ENCODE measurements at places on chromosomes 1 and 21.

- no peak for DNase-seq
Measured at GRCh38 chr1:62595647-62596046, 1.7 kb upstream of the ANGPTL3 start.

- DNase-seq: no peak
Measured at GRCh38 chr1:171954361-171954760, 113.1 kb downstream of the DNM3 start.

DNA sequence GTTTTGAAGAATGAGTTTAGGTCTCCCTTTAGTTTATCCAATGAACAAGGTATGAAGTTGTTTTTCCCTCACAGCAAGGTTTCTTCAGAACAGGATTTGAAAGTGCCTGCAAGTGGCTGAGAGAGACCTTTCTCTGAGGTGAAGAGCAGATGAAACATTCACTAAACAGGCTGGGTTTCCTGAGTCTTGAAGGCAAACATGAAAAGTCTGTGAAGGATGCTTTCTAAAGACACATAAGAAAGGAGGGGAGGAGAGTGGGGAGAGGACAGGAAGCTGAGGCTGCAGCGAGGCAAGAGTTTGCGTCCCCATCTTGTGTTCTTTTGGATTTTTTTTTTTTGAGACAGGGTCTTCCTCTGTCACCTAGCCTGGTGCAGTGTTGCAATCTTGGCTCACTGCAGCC, 95.7 kb upstream of the SIM2 start:
- no peak for DNase-seq

- DNase-seq: no peak
Measured at GRCh38 chr1:168861421-168862004, 132.5 kb upstream of the DPT start.

- no peak for DNase-seq
Measured at GRCh38 chr1:22641906-22642636, 1.4 kb upstream of the C1QC start.

DNA sequence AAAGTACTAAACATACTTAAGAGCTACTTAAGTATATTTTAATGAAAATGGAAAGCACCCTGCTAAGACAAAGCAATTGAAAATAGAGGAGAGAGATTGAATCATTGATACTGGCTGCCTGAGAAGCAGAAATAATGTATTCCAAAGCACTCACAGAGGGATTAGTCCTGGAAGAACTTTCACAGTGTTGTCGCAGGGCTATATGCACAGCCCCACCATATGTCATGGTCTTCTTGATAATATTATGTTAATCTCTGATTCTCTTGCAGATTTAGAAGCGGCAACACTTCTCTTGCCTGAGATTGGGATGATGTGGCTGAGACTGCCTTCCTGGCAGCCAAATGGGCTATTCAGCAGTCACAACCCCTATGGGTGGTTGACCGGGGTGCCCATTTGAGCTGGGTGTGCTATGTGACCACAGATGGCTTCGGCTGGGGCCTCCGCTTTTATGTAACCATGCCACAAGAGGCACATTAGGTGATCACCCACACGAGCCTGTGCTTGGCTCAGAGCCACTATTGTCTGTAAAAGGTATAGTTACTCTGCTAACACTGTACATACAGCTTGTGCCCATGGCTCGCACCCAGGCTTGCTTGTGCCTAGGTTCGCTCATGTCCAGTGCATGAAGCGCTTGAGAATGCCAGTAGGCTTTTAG, 152.2 kb upstream of the SGIP1 start:
- no peak for DNase-seq

- DNase-seq: no peak
Measured at GRCh38 chr1:119986007-119986497, 83.4 kb downstream of the NOTCH2 start.

DNA sequence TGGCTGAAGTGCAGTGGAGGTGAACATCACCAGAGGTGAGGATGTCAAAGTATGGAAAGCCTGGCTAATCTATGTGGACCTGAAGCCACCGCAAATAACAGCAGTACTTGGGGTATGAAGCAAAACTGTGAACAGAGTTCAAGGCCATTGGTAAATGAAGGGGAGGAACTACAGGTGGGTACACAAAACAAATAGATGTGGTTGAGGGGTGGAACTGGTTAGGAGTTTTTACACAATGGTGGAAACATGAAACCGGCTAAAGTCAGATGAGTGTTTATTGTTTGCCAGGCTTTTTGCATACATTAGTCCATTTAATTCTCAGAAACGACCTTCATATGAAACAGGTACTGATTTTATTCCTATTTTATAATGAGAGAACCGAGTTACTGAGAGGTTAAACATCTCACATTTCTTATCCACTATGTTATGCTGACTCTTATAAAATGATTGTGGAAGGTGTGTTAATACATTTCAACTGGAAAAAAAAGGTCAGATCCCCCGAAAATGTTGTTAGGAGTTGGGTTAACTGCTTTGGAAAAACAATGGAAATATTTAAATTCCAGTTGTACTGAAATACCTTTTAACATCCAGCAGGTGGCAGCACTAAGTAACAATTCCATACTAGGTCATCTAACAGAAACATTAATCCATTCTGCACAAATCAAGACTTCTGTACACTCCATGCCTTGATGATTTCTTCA, 44.3 kb upstream of the GTF2B start:
- DNase-seq: no peak

Data from epithelial cell of prostate (primary cell).